Stimulated activated memory B cell treated with anti-CD40 and anti-IgM and Interleukin-4, amounts not matched to agents 10 μg/mL and 1 μg/mL and 100 μg/mL, for 72 hours (primary cell): ENCODE measurements at places on chromosomes 1 and 21.

GRCh38 chr1:215631489-215631888 lies 64.4 kb downstream of the KCTD3 start:
- no peak for ATAC-seq

GRCh38 chr21:27339902-27340301 lies 373.0 kb upstream of the ADAMTS5 start:
- no peak for ATAC-seq

DNA sequence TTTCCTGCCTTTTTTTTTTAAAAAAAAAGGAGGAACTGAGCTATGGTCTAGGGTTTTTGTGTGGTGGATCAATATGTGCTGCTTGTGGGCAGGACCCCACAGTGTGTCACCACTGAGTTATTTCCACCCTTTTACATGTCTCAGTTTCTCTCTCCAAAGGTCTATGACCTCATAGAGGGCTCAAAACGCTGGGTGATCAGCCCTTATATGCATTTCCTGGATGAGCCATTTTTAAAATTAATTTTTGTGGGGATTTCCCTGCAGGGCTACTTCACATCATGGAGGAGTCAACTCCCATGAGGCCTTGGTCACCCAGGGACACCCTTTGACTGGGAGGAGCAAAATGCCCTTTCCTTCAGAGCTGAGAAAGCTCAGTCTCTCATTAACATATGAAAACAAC lies 20.7 kb upstream of the HAO2 start:
- ATAC-seq, result peak; percentile 93

- no peak for ATAC-seq
Observed at GRCh38 chr1:241999026-241999425, at the start of gene MAP1LC3C. Gene MAP1LC3C (minus strand): TSS chr1:241999098. CDS start chr1:241999008, 90 bp downstream.

- no peak for ATAC-seq
Observed at GRCh38 chr21:42406201-42406621, 2.5 kb downstream of the UBASH3A start.

- no peak for ATAC-seq
Observed at GRCh38 chr1:197976368-197976767, 59.2 kb downstream of the LHX9 start.

- no peak for ATAC-seq
Observed at GRCh38 chr1:65431111-65431705, 10.7 kb downstream of the LEPR start.

- ATAC-seq, result no peak
Observed at GRCh38 chr1:43968348-43968948, 1.4 kb upstream of the DPH2 start.

GRCh38 chr1:232873412-232873811 lies 68.2 kb downstream of the MAP10 start:
- ATAC-seq, result no peak

GRCh38 chr1:193614817-193615216 lies 428.4 kb upstream of the B3GALT2 start:
- no peak for ATAC-seq

DNA sequence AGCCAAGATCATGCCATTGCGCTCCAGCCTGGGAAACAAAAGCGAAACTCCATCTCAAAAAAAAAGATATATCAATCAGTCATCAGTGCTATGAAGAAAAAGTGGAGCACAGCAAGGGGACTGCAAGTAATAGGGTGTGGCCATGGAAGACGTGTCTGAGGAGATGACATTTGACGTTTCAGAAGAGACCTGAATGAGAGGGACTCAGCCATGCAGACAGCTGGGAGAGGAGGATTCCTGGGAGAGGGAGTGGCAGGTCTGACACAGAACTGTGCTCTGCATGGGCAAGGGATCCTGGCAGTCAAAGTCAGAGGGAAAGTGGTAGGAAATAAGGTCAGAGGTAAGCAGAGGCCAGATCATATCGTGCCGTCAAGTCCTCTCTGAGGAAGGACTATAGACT lies 3.3 kb downstream of the LAX1 start:
- ATAC-seq, result no peak

DNA sequence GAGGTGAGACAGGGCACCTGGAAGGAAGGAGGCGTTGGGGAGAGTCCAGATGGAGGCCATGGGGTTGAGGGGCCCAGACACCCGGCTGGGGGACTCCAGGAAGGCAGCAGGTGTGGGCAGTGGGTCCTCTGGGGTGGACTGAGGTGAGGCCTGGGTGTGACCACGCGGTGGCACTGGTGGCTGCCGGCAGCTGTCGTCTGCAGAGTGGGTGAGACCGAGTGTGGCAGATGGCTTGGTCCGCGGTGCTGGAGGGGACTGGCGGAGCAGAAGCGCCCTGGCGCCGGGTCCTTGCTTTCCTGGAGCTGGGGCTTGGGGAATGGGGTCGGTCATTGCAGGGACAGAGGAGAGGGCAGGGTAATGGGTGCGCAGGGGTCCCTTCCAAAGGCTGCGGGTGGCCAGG lies 12.5 kb downstream of the AGRN start:
- peak; percentile 18 for ATAC-seq

DNA sequence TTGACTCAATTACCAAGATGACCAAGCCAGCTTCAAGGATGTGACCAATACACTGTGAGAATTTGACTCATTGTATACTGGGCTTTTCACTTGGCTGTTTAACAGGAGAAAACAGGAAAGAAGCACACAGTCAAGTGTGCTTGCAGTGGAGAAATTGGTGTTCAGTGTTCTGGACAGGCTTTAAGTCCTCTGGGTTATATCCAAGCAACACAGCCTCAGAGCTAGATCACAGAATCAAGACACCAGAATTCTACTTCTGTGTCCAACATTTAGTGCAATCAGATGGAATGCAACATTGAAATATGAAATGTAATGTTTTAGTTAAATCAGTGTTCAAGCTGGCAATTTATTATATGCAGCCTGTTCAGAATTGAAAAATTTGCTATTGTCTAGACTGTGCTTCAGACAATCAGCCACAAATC lies 694.4 kb downstream of the LTN1 start:
- no peak for ATAC-seq

- ATAC-seq, result no peak
Observed at GRCh38 chr1:44419901-44420300, 14.8 kb downstream of the RNF220 start.

- peak; percentile 10 for ATAC-seq
Observed at GRCh38 chr1:21217812-21218596, 41.3 kb upstream of the EIF4G3 start.

DNA sequence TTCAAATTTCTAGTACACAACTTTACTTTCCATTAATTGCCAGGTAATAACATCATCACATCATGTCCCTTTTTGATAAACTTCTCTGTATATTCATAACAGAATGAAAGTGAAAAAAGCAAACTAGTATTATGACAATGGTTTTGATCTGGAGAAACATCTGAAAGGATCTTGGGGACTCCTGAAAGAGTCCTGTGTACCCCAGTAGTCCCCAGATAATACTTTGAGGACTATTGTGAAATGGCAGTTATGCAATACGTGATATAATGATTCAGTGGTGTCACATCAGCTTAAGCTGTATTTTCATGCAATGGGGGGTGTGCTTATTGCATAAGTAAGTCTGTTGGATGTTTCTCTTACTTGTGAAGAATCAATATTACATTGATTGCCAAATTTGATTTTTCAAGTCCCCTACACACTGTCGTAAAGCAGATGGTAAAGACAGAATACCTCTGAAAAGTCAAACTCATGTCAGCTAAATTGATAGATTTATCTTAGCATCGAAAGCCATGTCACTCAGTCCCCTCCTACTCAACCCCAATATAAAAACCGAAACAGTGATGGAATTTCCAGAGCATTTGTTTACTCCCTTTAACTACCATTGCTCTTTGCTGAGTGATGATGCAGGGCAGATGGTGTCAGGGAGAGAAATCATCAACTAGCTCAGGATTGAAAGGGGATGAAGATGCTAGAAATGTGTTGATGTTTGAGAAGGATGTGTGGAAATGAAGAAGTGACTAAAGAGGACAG lies 146.7 kb upstream of the C1orf105 start:
- no peak for ATAC-seq

DNA sequence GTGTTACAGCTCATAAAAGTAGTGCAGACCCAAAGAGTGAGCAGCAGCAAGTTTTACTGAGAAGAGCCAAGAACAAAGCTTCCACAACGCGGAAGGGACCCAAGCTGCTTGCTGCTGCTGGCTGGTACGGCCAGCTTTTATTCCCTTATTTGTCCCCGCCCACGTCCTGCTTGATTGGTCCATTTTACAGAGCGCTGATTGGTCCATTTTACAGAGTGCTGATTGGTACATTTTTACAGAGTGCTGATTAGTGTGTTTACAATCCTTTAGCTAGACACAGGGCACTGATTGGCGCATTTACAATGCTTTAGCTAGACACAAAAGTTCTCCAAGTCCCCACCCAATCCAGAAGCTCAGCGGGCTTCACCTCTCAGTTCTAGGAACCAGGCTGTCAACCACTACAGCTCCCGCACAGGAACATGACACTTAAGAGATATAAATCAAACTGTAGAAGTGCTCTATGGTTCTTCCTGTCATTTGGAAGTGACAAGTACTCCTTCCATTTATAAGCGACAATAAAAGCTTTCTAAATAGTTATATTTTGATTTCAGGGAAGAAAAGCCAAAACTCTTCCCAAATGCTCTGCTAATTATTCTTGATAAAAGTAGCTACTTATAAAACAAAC lies 28.5 kb downstream of the RNF115 start:
- no peak for ATAC-seq

DNA sequence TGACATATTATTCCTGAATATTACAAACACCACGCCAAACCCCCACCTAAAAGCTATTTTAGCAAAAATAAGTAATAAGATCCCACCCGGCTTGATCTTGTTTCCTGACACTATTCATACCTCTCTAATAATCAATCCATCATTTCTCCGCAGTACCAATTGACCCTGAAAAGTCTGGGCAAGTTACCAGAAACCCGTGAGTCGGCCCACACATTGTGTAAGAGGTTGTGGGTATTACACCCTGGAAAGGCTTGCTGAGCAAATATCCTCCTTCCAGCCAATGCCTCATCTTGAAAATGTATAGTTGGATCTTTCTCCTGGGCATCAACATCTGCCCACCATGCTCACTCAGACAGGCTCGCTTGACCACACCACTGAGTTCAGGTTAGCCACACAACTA lies 451.0 kb downstream of the TTLL7 start:
- no peak for ATAC-seq

DNA sequence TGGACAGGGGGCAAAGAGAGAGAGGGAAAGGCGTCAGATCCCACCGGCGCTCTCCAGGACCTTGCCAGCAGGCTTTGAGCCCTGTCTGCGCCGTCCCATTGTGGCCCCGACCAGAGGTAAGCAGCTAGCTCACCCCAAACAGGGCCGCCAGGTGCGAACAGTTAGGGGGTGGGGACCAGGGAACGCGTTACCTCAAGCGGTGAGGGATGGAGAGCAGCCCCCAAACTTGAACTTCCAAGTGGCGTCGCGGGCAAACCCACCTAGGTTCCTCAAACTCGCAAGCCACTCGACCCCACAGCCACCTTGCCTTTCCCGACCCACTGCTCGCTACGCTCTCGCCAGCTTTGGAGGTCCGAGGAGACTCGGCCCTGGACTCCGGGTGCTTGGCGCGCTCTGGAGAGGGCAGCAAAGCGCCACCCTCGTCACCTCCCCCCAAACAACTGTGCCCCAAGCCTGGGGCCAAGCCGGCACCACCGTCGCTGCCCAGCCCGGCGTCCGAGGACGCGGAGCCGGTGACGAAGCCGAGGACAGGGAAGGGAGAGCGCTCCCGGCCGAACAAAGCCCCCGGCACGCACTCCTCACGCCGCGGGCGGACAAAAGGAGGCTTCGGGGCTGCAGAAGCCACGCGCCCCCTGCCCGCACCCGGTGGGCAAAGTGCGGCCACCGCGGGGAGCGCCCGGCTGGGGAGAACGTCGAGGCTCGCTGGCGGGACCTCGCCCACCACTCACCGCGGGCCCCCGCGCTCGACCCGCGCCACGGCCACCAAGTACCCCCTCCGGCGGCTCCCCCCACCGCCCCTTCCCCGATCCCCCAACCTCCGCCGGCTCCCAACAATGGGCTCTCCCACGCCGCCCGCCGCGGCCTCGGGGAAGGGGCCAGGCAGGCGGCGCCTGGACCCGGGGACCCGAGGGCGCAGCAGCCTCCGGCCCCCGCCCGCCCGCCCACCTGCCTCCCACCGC lies 976 bp downstream of the SSBP3 start:
- ATAC-seq, result no peak

DNA sequence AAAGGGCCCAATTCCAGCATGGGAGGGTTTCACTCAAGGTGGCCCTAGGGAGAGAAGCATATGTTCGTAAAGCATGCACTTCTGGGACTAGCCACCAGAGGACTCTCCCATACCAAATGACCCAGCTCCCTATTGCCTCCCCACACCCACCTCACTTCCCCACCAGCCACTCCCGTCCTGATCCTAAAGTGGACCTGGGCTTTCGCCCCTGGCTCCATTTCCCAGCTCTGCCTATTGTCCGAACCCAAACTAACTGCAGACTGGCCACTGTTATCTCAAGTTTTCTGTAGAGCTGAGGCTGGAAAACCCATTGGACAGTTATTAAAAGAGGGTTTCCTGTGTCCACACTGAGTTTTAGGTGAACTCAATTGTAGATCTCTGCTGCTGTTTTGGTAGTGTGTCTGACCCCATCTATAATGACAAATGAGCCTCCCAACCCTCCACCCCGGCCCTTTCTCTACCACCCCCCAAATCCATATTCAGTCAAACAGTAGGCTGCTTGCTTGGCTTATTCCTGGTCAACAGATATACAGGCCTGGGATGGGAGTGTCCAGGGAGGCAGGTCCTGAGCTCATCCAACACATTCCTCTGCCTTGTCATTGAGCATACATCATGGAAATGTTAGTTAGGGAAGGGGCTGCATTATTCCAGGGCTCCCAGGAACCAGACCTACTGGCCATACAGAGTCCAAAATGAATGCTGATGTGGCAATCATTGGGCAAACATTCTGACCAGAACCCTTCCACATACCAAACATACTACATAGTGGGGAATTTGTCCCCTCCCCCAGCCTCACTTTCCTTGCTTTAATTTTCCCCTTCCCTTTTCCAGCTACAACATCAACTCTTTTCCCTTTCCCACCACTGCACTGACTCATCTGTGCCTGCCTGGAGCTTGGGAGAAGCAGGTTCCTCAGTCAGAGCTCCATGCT lies 59.2 kb downstream of the ABCA4 start:
- ATAC-seq, result no peak

GRCh38 chr1:175385316-175385715 lies 192.7 kb upstream of the KIAA0040 start:
- ATAC-seq, result no peak

GRCh38 chr1:183892351-183892793 lies 87.5 kb downstream of the RGL1 start:
- no peak for ATAC-seq

- ATAC-seq, result peak; percentile 31
Observed at GRCh38 chr1:227869851-227870305, 54.4 kb downstream of the PRSS38 start.

- no peak for ATAC-seq
Observed at GRCh38 chr1:93221913-93222312, 41.4 kb downstream of the CCDC18 start.
